NCI-H187 treated with DMSO at 0.1 percent for 48 hours (cell line): ENCODE measurements at places on chromosomes 7 and 10.

- DNase-seq = no peak
These were observed 353.7 kb downstream of the HTR7 start for GRCh38 chr10:90504172-90504571.

DNA sequence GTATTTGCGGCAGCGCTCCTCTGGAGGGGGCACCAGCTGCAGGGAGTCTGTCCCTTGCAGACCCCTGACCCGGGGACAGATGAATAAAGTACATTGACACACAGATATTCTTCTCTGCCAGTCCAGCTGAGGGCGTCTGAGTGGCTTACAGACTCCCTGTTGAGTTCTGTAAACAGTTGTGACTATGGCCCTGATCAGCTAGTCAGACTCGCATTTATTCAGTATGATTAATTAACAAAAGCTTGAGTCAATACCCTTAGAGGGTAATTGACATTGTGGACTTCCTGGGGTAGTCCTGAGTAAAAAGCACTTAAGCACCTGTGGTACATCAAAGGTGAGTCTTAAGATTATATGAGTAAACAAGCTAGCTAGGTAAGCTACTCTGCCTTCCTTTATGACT lies 21.0 kb downstream of the ANKRD30A start:
- no peak for DNase-seq

GRCh38 chr10:96416643-96417042 lies 57.8 kb upstream of the OPALIN start:
- no peak for DNase-seq

DNA sequence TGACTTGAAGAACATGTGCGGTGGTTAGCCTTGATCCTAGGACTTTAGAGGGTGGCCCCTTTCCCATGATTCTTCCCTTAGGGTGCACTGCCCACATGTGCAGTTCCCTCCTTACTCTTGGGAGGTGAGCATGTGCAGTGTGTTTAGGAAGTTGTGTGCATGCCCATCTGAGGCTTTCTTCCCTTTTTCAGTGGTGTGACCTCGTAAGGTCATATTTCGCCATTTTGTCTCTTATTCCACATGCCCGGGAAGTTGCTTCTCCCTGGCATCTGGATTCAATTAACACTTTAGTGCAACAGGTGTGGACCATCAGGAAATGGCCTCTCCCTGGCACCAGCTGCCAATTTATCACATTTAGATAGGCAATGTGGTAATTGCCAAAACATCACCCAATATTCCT lies 380.6 kb upstream of the VSTM2A start:
- DNase-seq = no peak

DNA sequence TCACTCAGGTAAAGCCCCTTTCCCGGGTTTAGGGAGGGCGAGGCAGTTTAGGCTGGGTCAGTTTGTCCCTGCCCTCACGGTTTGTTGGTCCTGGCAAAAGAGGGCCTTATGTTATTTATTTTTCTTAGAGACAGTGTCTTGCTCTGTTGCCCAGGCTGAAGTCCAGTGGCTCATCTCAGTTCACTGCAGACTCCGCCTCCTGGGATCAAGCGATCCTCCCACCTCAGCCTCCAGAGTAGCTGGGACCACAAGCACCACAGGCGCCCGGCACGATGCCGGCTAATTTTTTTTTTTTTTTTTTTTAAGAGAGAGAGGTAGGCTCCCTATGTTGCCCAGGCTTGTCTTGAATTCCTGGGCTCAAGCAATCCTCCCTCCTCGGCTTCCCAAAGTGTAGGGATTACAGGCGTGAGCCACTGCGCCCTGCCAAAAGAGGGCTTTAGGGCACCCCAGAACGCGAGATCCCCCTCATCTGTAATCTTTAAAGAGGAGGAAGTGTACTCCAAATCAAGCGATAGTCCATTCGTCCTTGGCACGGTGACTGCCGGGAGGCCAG lies 626 bp upstream of the BMS1 start:
- DNase-seq = no peak
